SHP77 (cell line): ENCODE measurements at places on chromosomes 13 and 19.
A peak's percentile ranks its signal among the peaks of the same experiment; 100 is the strongest.

- no peak for DNase-seq
These were observed 5.5 kb downstream of the TPRX1 start for GRCh38 chr19:47798904-47799266.

- no peak for DNase-seq
These were observed 17.2 kb upstream of the CYSLTR2 start for GRCh38 chr13:48636550-48636949.

GRCh38 chr13:107650081-107650701 lies 565.1 kb downstream of the LIG4 start:
- peak; percentile 74 for DNase-seq

DNA sequence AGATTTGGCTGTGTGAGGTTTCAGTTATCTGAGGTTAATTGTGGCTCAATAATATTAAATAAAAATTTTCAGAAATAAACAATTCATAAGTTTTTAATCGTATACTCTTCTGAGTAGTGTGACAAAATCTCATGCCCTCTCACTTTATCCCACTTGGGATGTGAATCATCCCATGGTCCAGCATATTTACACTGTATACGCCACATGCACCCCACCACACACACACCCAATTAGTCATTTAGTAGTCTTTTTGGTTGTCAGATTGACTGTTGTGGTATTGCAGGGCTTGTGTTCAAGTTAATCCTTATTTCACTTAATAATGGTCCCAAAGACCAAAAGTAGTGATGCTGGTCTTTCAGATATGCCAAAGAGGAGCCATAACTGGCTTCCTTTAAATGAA lies 66.4 kb upstream of the PCDH9 start:
- no peak for DNase-seq

DNA sequence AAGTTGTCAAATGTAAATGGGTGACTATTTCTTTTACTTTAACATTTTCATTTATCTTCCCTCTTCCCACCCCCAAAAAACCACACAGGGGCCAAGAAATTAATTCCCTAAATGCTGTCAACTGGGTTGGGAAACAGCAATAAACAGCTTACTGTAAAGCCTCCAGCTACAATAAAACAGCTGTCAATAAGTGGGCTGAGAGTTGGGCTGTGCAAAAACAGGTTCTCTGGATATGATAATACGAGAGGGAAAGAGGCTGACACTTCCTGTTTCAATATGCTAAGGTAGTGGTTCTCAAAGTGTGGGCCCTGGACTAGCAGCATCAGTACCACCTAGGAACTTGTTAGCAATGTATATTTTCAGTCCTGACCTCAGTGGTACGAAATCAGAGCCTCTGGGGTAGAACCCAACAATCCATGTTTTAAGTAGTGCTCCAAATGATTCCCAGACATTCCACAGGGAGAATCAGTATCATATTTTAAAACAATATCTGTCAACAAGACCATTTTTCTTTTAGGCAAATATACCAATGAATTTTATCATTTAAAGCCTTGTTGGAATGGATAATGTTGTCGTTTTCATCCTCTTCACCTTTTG lies 8.4 kb downstream of the PCDH9 start:
- no peak for DNase-seq

GRCh38 chr13:75687150-75687763 lies 51.1 kb downstream of the LMO7 start:
- DNase-seq, result peak; percentile 41

DNA sequence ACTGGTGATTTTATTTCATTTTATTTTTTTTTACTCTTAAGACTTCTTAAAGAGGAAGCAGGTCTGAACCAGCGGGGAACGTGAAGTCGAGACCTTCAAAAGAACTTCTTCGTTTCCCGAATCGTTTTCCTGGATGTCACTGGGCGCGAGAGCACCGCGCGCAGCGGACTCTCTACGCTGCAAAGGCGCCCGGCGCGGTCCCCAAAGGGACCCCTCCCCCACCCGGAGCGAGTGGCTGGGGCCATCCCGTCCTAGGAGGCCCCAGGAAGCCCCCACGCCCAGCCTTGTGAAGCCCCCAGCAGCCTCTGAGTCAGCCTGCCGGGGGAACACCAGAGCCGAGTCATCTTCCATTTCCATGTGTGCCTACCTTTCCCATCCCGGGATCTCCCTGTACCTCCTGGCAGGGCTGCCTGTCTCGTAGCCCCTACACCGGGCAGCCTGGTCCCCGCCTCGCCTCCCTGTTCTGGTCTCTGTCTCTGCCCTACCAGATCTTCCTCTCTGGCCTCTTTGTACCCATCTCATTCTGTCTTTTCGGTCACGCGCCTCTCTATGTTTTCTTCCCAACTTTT lies 608 bp downstream of the CD70 start:
- DNase-seq, result no peak

GRCh38 chr13:92164822-92165221 lies 766.4 kb downstream of the GPC5 start:
- DNase-seq, result no peak

DNA sequence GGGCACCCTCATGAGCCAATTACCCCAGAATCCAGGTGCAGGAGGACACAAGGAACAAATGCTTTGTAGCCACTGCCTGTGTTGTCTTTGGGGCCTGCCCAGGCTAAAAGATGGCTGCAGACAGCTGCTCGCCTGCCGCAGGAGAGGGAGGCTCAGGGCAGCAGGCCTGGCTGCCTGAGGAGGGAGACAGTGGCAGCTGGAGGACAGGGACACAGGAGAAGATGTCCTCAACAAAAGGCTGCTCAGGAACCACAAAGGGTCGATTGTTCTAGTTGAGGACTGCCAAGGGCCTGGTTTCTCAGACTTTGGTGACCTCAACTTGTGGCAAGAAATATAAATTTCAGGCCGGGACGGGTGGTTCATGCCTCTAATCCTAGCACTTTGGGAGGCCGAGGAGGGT lies 7.6 kb downstream of the SIRT2 start:
- no peak for DNase-seq

DNA sequence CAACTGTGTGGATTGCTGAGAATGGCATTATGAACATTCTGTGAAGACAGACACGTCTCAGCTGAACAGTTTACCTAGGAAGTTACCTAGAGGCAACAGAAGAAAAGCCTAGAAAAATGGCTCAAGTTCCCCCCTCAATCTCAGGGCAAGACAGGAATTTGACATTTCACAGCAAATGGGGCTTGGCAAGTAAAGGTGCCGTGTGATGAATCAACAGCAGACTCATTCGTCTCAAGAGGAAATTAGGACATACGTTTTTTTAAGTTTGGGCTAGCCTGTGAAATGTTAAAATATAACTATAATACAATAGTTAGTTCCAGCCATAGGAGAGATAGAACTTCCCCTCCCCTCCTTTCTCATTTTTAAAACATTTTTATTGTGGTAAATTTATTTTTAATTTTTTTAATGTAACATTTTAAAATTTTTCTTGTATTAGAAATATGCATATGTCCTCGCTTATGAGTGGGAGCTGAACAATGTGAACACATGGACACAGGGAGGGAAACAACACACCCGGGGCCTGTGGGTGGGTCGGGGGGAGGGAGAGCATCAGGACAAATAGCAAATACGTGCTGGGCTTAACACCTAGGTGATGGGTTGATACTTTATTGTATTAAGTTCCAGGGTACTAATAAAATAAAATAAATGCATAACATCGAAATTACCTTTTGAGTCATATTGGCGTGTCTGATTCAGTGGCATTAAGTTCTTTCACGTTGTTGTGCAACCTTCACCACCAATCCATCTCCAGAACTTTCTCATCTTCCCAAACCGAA lies 116.0 kb downstream of the COL4A2 start:
- no peak for DNase-seq

DNA sequence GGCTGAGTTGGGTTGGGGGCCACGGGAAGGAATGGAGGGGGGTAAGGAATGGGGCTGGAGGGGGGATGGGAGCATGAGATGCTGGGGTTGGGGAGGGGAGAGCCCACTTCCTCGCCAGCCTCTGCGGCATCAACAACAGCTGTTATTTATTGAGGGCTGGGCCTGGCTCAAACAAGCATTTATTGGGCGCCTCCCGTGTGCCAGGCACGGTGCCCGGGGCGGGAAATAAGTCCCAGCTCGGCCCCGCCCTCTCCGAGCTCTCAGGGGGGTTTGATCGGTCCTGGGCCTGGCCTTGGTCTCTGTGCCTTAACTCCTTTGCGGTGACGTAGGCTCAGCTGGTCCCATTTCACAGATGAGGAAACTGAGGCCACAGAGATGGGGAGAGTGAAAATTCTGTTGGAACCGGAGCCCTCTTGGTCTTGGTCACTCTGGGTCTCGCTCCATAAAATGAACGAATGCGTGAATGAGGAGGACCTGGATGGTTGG lies 919 bp upstream of the ADAMTS10 start:
- DNase-seq, result no peak

- DNase-seq, result no peak
These were observed 62.1 kb upstream of the TPM4 start for GRCh38 chr19:16013851-16014840.

GRCh38 chr13:113053801-113054604 lies 51.6 kb upstream of the F7 start:
- DNase-seq, result no peak

- DNase-seq, result no peak
These were observed 595 bp upstream of the RAB20 start for GRCh38 chr13:110562036-110562597.

- DNase-seq, result no peak
These were observed 1.2 kb downstream of the AP3D1 start for GRCh38 chr19:2149980-2150793.

GRCh38 chr19:39397360-39398296 lies 6.5 kb downstream of the MED29 start:
- DNase-seq, result peak; percentile 80

DNA sequence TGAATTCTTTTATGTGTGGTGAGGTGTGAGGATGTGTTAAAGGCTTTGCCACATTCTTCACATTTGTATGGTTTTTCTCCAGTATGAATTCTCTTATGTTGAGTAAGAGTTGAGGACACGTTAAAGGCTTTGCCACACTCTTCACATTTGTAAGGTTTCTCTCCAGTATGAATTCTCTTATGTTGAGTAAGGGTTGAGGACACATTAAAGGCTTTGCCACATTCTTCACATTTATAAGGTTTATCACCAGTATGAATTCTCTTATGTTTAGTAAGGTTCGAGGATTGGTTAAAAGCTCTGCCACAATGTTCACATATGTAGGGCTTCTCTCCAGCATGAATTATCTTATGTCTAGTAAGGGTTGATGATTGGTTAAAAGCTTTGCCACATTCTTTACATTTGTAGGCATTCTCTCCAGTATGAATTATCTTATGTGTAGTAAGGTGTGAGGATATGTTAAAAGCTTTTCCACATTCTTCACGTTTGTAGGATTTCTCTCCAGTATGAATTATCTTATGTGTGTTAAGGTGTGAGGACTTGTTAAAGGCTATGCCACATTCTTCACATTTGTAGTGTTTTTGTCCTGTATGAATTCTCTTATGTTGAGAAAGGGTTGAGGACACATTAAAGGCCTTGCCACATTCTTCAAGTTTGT lies 27.1 kb downstream of the ZNF724 start:
- no peak for DNase-seq

DNA sequence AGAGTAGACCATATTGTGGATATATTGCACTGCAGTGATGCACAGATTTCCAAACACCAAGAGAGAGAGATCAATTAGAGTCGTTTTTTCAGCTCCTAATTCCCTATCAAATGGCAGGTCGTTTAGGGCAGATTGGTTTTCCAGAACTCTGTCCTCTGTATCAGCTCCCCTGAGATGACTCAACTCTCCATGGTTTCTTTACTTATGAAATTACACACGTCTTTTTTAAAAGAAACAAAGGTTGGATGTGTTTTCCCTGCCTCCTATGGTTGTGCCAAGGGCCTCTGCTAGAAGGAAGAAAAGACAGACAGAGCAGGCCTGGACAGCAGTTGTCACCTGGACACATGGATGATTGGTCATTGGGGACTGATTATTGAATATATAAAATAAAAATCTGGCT lies 478.1 kb upstream of the NBEA start:
- DNase-seq, result no peak

GRCh38 chr13:109899316-109899715 lies 112.9 kb upstream of the IRS2 start:
- no peak for DNase-seq

- DNase-seq, result no peak
These were observed 19.6 kb downstream of the GPR183 start for GRCh38 chr13:99287551-99287950.

- no peak for DNase-seq
These were observed 121.6 kb upstream of the SPATA13 start for GRCh38 chr13:24038841-24039330.

DNA sequence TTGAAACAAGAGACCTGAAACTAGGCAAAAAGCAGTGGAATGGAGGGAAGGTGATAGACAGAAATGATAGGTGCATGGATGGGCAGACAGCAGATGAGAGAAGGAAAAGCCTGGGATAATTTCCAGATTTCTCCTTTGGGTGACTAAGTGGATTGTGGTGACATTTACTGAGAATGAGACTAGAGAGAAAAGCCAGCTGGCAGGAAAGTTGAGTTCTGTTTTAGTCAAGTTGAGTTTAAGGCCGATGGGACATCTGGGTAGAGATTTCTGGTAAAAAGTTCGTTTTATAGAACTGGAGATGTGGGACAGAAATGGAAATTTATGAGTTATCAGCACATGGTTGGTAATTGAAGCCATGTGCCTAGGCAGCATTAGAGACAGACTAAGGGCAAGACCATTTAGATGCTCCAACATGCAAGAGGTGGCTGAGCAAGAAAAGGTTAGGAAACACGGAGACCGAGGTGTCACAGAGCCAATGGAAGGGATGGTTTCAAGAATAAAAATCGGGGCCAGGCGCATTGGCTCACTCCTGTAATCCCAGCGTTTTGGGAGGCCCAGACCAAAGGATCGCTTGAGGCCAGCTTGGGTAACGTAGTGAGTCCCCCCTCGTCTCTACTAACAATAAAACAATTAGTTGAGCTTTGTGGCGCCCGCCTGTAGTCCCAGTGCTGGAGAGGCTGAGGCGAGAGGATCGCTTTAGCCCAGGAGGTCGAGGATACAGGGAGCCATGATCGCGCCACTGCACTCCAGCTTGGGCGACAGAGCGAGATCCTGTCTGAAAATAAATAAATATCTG lies 9.6 kb upstream of the DGKH start:
- DNase-seq, result no peak

DNA sequence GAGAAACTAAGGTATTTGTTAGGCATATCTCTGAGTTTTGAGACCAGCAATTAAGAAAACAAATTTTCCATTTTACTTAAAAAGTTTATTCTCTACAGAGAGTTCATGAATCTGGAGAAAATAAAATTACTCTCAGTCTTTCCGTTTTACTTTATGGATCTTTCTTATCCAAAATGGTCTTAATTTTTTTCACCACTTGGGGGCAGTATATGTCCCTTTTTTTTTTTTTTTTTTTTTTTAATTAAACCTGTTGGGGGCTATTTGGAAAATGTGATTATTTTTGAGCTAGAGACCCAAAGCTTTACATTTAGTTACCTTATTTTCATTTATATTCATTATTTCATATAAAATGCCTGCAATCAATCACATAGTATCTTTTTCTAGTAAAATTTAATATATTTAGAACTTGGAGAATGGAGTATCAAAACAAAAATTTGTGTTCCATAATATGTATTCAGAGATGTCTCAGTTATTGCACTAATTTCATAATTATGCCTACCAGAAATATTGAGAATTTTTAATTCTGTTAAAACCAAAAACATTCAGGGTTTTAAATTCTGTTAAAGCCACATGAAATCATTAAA lies 27.1 kb downstream of the PIBF1 start:
- DNase-seq, result no peak

GRCh38 chr13:101726681-101727080 lies 274.2 kb downstream of the ITGBL1 start:
- no peak for DNase-seq
